Natural killer cell treated with Interleukin-12 subunit alpha and Interleukin-12 subunit beta and Interleukin-15 and Interleukin-18, amount 100 ng/mL, for 72 hours (primary cell): ENCODE measurements at places on chromosomes 4 and X. TPM values are rescaled to one million over a fixed set of nuclear protein-coding genes. Genes with fewer than 3 reads are reported as not detected.

Gene CFAP47
- total RNA-seq, result not detected

GRCh38 chr4:14449308-14449707 is 553.0 kb upstream of the CPEB2 start:
- no peak for DNase-seq

- DNase-seq, result no peak
Observed at GRCh38 chr4:109040441-109040840, 262.0 kb downstream of the COL25A1 start.

GRCh38 chrX:104288961-104289360 is 34.2 kb upstream of the ESX1 start:
- DNase-seq, result no peak

- DNase-seq, result no peak
Observed at GRCh38 chr4:140533951-140534480, 10.0 kb downstream of the ELMOD2 start.

GRCh38 chr4:172061204-172061603 is 248.0 kb downstream of the GALNTL6 start:
- no peak for DNase-seq
